K562 (cell line): ENCODE measurements at places on chromosomes 3 and 15.

DNA sequence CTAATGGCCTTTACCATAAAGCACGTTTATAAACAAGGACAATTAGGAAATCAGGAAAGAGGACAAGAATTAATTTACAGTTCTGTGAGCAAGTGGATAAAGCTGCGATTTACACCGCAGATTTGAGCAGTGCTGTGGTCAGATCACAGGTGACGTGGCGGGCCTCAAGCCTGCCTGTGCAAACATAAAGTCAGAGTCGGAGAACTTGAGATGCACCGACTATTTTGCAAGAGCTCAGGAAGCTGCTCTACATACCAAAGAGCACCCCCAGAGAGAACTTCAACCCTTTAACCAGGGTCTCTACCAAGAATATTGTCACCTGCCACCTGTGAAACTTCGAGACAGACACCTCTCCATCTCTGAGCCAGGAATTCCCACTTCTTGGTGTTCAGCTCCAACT, 35.7 kb downstream of the MECOM start:
- H3K4me1 ChIP-seq, result no peaks in the 10 kb centered on the region
- no peak overlapping the region for H3K27ac ChIP-seq
- no peak for DNase-seq
- peaks cover 3% of the 10 kb centered on the region; the same call in 1 of the 3 replicates for H3K27me3 ChIP-seq
- H3K36me3 ChIP-seq, result no peaks in the 10 kb centered on the region

GRCh38 chr3:63043631-63044030, 168.4 kb upstream of the CADPS start:
- no peak overlapping the region for H3K4me3 ChIP-seq
- no peaks in the 10 kb centered on the region for H3K4me1 ChIP-seq
- peak; percentile 0 for DNase-seq
- H3K27me3 ChIP-seq, result no peaks in the 10 kb centered on the region

GRCh38 chr3:118949113-118949760, 85.4 kb downstream of the IGSF11 start:
- no peaks in the 10 kb centered on the region for H3K36me3 ChIP-seq
- no peak overlapping the region for H3K27ac ChIP-seq

GRCh38 chr3:45547764-45548680, 46.5 kb upstream of the LIMD1 start:
- no peaks in the 10 kb centered on the region for H3K27me3 ChIP-seq
- no peak for DNase-seq
- H3K4me3 ChIP-seq, result no peak overlapping the region
- H3K4me1 ChIP-seq, result peaks cover 61% of the 10 kb centered on the region
- no peak overlapping the region for H3K27ac ChIP-seq

DNA sequence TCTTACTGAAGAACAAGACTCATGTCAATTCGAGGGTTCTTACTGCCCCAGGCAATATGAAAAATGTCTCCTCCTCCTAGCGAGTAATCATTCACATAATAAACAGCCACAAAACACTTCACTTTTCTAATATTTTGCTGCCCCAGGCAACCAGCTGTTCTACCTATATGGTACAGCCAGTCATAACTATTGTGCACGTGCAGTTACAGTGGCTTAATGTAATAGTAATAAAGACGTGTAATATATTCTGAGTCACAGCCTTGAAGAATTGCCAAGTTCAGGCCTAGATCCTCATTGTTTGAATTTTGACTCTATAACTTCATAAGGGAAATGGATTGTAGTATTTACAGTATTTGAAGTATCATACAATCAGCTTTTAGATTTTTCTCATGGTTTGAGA, 1250.0 kb upstream of the GBE1 start:
- no peak overlapping the region for H3K27ac ChIP-seq
- no peak for DNase-seq
- no peak overlapping the region for H3K4me3 ChIP-seq
- no peaks in the 10 kb centered on the region for H3K27me3 ChIP-seq
- H3K4me1 ChIP-seq, result no peaks in the 10 kb centered on the region

- no peaks in the 10 kb centered on the region for H3K36me3 ChIP-seq
- peaks cover 14% of the 10 kb centered on the region for H3K4me1 ChIP-seq
- DNase-seq, result no peak
These were observed 9.0 kb downstream of the IGDCC4 start for GRCh38 chr15:65413760-65414144.

DNA sequence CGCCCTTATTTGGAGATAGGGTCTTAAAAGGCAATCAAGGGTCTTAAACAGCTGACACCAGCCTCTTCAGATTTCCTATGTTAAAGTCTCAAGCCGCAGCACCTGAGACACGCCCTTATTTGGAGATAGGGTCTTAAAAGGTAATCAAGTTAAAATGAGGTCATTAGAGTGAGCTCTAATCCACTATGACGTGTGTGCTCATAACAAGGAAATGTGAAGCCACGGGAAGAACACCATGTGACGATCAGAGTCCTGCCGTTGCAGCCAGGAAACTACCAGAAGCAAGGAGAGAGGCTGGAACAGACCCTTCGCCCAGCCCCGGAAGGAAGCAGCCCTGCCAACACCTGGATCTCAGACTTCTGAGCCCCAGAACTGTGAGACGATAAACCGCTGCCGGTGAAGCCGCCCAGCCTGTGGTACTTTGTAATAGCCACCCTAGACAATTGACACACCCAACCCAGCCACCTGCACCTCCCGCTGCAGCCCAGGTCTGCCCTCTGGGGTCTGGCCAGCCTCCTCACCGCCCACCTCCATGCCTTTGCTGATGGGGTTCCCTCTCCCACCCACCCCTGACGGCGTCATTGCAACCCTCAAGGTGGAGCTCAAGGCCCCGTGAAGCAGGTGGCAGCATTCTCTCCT, 137.9 kb downstream of the MEGF11 start:
- H3K4me1 ChIP-seq, result no peaks in the 10 kb centered on the region
- H3K36me3 ChIP-seq, result no peaks in the 10 kb centered on the region
- peaks cover 41% of the 10 kb centered on the region for H3K27me3 ChIP-seq
- H3K27ac ChIP-seq, result no peak overlapping the region
- no peak for DNase-seq

DNA sequence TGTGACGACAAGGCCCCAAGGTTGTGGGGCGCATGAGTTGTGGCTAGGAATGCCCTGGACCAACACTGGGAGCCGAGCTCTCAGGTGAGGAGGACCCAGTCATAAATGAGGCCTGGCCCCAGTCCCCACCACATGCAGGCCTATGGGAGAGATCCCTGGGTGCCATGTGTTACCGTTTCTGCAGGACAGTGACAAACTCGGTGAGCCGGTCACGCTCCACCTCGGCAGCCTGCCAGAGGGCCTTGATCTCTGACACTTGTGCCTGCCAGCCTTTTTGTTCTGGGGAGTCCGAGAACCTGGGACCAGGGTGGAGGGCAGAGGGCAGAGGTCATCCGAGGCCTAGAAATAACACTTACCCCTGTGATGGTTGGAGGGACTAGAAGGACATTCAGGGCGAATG, 27.7 kb upstream of the HHATL start:
- no peaks in the 10 kb centered on the region for H3K4me1 ChIP-seq
- peaks cover 19% of the 10 kb centered on the region; the same call in 2 of the 3 replicates for H3K27me3 ChIP-seq
- no peak for DNase-seq
- H3K27ac ChIP-seq, result no peak overlapping the region

GRCh38 chr3:87390821-87391220, 114.4 kb upstream of the POU1F1 start:
- no peaks in the 10 kb centered on the region for H3K27me3 ChIP-seq
- H3K27ac ChIP-seq, result no peak overlapping the region
- no peak for DNase-seq
- H3K4me1 ChIP-seq, result no peaks in the 10 kb centered on the region
- H3K4me3 ChIP-seq, result no peak overlapping the region
- H3K36me3 ChIP-seq, result no peaks in the 10 kb centered on the region
